ENCODE measurements at places on chromosomes 3 and 15.

DNA sequence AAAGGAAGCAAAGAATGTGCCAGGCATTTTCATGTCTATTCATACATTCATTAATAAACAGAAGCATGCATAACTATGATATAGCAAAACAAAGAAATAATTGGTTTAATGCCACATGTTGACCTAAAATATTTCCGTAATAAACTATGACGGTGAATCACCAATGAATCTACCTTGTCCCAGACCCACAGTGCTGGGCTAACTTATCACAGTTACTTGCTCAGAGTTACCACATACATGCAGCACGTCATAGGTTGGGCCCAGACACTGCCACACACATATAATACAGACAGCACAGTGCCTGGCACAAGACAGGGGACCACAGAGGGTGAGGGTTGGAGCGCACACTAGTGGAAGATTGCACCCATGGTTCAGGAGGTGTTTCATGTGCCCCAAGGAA is 86.9 kb downstream of the ATP1B3 start:
- DNase-seq = no peak

DNA sequence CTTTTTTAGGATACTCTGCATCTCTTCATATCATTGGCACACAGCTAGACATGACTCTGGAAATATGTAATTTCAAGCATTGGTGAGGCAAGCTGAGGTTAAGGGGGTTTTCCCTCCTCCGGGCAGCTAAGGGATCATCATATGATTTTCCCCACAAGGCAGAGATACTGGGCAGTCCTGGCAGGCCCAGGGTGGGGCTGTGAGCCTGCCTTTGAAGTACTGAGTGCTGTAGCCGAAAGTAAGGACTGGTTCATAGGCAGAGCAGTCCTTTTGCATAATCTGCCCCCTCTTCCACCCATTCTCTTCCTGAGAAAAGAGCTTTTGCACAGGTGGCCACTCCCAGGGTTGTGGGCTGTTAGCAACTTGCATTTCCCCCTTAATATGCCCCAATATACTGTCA is 168.8 kb upstream of the MANF start:
- DNase-seq = no peak

GRCh38 chr3:160607826-160608225 is 42.5 kb upstream of the KPNA4 start:
- DNase-seq = no peak

DNA sequence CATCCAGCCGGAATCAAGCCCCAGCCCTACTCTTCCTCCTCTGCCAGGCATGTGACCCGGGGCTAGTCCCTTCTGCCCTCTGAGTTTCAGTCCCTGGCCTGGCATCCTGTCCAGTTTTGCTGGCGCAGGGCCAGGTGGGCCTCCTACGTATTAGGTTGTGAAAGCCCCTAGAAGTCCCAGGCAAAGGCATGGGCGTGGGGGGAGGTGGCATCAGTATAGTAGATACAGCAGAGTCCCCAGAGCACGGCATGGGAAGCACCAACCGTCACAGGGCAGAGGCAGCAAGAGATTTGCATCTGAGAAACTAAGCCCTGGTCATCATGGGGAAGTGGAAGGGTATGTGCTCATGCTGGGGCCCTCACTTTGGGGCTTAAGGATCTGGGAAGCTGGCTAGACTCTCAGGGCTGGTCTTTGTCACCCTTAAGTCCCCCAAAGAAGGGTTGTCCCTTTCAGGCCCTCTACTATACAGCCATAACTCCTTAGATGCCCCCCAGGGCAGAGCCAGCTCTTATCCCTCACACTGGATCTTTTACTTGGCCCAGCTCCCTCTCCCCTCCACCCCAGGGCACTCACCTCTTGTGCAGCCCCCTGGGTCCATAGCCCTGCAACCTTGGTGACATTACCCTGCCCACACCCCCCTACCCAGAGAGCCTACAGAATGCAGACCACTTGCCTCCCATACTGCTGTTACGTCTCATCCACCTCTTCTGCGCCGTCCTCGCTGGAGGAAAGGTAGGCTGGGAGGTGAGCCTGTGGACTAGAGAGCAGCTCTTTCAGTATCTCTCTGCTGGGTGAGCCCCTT is 11.3 kb downstream of the NBEAL2 start:
- DNase-seq = no peak

- no peak for DNase-seq
Observed at GRCh38 chr3:184008161-184008560, 9.5 kb downstream of the ABCC5 start.

- DNase-seq = no peak
Observed at GRCh38 chr3:137204409-137204808, 246.6 kb downstream of the IL20RB start.

- DNase-seq = no peak
Observed at GRCh38 chr3:109026821-109027220, 73.1 kb upstream of the GUCA1C start.

GRCh38 chr3:43996379-43997301 is 245.0 kb upstream of the TOPAZ1 start:
- DNase-seq = peak; percentile 57

- DNase-seq = no peak
Observed at GRCh38 chr15:95106801-95107200, 875.4 kb downstream of the MCTP2 start.

GRCh38 chr15:71541746-71542145 is 268.6 kb upstream of the NR2E3 start:
- DNase-seq = no peak

- DNase-seq = no peak
Observed at GRCh38 chr3:152719264-152719663, 115.7 kb upstream of the P2RY1 start.

DNA sequence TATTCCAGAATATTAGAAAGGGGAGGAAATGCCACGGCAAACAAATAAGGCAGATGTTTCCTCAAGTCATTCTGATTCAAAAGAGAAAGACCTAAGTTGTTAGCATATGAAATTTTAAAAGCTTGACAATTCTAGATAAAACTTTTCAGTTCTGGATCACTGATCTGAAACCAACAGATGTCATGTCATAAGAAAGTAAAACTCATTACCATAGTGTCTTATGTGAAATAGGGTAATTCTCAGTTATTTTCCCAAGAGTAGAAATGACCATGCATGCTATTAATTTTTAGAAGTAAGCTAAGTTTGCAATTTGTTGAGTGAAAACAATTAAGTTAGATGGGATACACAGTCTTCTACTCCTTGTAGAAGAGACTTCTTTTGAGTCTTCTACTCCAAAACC is 630.3 kb downstream of the NAALADL2 start:
- no peak for DNase-seq

DNA sequence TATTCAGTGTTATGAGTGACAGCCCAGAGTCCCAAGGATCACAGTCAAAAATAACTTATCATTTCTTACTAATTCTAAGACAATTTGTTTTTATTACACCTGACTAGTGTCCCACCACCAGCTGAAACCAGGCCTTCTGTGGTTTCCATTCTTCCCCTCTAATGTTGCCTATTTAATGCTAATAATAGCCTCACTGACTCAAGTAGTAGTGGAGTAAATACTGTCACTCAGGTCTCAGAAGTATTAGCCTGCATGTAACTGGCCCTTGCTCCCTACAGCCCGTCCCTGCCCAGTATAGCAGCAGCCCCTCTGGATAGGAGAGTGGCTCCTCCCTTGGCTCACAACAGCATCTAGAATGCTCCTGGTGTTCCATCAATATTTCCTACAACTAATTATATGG is 665.5 kb downstream of the NTRK3 start:
- DNase-seq = no peak

DNA sequence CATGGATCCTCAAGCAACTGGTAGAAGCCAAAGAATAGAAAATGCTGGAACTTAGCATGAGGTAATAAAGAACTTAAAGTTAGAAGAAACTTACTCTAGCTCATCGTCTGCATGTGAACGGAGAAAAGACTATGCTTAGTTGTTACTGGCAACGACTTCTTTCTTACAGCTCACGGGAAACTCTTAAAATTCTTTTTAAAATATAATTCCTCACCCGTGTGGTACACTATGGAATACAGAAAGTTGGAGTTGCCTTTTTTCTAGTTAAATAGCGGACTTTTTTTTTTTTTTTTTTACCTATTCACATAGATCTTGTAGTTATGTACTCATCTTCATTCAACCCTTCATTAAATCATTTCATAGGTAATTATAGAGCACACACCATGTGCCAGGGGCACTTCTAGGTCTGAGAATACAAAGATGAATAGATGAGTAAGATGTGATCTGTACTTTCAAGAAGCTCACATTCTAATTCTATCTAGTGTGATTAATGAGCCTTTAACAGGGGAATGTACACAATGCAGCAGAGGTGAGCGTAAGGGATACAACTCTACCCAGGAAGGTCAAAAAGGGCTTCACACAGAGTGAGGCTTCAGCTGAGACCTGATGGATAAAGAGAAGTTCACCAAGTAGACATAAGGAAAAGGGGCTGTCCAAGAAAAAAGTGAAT is 18.4 kb upstream of the KCNMB2 start:
- no peak for DNase-seq

DNA sequence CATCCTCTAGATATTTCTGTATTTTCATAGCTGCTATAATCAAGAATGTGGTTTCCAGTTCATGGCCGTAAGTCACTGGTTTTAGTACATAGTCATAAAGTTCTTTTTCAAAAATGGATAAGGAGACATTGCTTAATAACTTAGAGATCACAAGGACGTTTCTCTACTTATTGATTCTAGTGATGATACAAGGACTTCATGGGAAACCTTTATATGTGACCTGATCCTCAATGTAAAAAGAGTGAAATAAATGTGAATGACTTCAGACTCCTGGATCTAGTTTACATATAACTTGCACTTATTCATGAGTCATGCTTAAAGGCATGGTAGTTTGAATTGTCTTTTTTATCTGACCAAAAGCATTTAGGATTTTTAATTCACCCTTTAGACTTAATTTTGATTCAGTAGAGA is 35.2 kb downstream of the TSC22D2 start:
- DNase-seq = no peak

- no peak for DNase-seq
Observed at GRCh38 chr3:15755780-15756179, 42.0 kb downstream of the ANKRD28 start.

Data from activated T-cell treated with anti-CD3 and anti-CD28 coated beads, Interleukin-2, amount 50 U/mL, for 48 hours (primary cell).